ENCODE measurements at places on chromosomes 5 and 9.

- no peak for DNase-seq
Measured at GRCh38 chr9:86859056-86859455, 88.2 kb downstream of the GAS1 start.

DNA sequence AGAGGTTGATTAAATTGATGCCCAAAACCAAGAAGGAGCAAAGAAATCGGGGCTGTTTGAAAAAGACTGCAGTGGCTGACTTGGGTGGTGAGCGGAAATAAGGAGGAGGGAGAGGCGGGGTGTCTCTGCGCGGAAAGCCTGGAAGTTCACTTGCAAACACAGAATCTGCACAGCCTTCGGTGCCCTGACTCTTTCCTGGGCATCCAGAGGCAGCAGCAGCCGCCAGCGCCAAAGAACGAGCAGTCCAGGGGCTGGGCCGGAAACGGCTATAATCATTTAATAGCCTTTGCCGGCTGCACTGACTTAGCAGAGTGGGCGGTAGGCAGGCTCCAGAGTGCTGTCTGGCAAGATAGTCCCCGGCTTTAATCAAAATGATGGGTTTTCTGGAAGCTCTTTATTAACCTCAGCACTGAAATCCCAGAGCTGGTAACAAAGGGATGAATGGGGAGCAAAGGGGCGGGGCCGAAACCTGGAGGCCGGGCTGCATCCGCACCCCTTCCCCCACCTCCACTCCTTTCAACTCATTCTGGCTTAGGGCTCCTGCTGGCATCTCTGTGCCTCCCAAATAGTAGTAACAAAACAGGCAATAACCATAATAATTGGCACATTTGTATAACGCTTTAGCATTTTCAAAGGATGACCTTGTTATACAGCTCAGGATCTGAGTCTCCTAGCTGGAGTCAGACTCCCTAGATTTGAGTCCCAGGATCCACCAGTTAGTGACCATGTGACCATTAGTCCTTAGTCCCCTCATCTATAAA is 35.7 kb downstream of the PCDHAC2 start:
- DNase-seq: peak; percentile 68

GRCh38 chr9:130453487-130453886 is 8.7 kb downstream of the ASS1 start:
- peak; percentile 88 for DNase-seq

DNA sequence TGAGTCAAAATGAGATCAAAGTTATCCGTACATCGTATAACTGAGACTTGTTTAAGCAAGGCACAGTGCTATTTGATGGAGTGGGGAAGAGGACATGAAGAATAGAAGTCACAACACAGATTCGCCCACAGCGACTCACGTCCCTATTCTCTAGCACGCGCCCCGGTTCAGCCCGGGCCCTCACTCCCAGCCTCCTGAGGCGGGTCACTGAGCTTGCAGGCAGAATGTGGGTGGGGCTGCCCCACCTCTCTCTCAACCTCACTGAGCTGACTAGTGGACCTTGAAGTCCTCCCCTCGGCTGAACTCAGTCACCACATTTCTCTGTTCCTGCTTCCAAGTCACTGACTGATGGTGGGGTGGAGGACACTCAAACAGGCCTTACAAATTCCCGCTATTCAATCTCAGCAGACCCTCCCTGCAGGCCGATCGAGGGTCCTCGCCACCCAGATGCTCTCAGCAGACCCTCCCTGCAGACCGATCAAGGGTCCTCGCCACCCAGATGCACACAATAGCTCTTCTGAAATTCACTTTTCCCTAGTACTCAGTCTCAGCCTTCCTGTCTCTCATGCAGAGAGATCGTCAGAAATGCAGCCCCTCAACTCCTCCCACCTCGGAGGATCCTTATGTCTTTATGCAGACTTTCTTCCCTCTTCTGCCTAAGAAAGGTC is 12.9 kb downstream of the GLDC start:
- no peak for DNase-seq

- no peak for DNase-seq
Measured at GRCh38 chr5:55440188-55440646, 94.5 kb downstream of the PLPP1 start.

GRCh38 chr5:115372146-115372545 is 75.7 kb upstream of the CCDC112 start:
- DNase-seq: no peak

DNA sequence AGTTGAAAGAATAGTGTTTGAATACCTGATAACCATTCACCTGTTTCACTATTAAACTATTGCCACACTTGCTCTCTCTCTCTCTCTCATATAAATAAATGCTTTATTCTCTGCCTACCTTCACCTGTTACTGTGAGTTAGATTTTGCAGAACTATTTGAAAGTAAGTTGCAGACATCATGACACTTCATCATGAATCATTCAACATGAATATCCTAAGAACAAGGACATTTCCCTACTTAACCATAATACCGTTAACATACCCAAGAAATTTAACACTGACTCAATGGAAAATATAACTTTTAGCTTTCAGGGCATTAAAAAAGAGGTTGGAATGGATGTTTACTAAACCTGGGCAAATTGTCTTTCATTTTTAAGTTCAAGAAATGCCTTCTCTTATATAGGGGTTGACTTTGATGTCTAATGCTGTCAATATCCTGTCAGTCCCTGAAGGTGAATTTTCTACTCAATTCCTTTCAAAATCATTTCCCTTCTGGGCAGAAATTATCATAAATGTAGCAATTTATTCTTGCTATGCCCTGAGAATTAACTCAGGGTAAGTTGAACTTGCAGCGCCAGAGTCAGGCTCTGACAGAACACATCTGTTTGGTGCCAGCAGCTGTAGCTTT is 582.6 kb upstream of the TLE4 start:
- DNase-seq: no peak

GRCh38 chr5:124274949-124275348 is 471.5 kb downstream of the ZNF608 start:
- DNase-seq: no peak

- DNase-seq: no peak
Measured at GRCh38 chr9:127967151-127967809, 13.5 kb downstream of the EEIG1 start.

DNA sequence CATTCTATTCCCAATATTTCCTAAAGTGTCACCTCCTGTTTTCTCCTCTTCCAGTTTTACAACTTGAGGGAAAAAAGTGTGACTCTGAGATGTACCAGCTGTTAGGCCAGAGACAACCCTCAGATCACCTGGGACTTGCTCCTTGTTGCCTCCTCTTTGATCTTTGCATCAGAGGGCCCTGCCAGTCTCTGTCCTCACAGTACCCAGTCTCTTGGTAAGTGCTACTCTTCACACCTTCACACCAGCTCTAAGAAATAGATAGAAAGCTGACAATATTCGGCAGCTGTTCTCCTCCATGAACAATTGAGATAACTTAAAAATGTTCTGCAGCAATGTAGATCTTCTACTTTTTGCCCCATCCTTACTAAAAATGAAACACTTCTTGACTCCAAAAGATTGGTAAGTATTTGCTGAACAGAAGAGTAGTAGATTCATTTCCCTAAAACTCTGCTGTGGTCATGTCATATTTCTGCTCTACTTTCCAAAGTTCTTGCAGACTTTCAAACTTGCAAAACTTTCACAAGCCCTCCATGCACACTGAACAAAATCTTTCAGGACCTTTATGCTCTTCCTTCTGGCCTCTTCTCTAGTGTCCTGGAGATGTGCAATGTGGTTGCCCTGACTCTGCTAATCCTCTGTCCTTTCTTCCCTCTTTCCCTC is 188.6 kb downstream of the SNX18 start:
- DNase-seq: no peak

DNA sequence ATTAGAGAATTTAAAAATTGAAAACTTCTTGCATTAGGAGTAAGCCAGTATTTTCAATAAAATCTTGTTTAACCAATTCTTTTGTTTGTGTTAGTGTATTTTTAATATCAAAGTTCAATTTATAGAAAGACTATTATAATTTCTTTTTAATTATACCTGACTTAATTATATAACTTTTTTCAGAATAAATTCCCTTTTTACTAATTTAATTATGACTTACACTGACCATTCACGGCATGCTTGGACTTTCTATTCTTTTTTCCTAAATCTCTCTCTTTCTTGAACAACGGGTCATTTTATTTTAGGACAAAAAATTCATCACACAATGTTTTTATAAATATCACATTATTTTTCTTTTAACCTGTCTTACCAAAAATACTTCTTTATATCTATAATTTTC is 555.3 kb upstream of the PTGER4 start:
- DNase-seq: no peak

DNA sequence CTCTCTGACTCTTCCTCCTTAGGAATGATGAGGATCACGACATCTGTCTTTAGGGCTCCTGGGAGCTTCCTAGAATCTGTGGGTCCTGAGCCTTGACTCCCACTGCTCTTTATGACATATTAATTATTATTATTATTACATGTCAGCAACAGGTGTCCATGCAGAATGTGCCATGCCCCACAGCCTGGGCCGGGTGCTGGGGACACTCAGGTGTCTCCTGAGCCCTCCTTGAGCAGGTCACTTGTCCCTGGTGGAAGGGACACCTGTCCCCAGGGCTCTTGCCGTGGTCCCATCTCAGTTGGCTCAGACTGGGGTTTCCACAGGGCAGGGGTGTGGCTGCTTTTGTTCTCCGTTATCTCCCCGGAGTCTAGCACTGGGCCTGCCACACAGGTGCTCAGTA is 34.2 kb downstream of the PTGES start:
- DNase-seq: no peak

DNA sequence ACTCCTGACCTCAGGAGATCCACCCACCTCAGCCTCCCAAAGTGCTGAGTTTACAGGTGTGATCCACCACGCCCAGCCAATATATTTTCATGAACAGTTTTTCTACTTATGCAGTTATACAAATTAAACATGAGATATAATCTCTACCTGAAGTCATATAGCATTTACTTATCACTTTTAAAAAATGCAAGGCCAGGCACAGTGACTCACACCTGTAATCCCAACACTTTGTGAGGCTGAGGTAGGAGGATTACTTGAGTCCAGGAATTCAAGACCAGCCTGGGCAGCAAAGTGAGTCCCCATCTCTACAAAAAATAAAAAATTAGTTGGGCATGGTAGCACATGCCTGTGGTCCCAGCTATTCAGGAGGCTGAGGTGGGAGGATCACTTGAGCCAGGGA is 164.7 kb upstream of the LHFPL2 start:
- DNase-seq: no peak

GRCh38 chr9:2872931-2873323 is 29.0 kb upstream of the PUM3 start:
- DNase-seq: no peak

- no peak for DNase-seq
Measured at GRCh38 chr5:118834710-118835109, 153.6 kb downstream of the DTWD2 start.

GRCh38 chr5:372556-372995 is 51.1 kb downstream of the AHRR start:
- no peak for DNase-seq

DNA sequence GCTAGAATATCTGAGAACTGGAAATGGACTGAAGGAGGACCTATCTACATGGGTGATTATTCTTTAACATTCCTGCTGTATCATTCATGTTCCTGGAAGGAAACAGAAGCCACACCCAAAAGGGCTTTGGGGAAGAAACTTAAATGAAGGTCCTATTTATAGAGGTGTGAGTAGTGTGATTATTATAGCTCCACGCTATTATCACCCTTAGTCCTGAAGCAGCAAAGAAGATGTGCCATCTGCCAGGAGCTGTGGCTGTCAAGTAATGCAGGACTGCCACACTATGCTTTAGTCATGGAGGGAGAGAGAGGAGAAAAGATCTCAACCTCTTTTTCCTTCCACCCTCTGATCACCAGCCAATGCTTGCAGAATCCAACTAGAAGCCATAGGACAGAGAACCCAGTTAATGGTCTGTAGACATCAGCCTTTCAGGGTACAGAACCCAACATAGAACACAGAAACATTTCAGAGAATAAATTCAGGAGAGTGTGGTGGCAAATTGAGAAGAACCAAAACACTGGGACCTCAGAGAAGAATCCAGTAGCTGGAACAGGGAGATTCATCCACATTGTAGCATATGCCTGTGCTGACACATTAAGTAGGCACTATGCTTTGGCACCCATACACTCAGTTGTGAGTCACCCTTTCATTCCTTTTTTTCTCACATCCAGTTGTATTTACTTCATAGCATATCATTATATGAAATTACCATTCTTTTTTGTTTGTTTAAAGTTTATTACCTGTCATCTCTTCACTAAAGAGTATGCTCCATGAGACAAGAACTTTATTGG is 21.0 kb upstream of the RNF180 start:
- DNase-seq: no peak

DNA sequence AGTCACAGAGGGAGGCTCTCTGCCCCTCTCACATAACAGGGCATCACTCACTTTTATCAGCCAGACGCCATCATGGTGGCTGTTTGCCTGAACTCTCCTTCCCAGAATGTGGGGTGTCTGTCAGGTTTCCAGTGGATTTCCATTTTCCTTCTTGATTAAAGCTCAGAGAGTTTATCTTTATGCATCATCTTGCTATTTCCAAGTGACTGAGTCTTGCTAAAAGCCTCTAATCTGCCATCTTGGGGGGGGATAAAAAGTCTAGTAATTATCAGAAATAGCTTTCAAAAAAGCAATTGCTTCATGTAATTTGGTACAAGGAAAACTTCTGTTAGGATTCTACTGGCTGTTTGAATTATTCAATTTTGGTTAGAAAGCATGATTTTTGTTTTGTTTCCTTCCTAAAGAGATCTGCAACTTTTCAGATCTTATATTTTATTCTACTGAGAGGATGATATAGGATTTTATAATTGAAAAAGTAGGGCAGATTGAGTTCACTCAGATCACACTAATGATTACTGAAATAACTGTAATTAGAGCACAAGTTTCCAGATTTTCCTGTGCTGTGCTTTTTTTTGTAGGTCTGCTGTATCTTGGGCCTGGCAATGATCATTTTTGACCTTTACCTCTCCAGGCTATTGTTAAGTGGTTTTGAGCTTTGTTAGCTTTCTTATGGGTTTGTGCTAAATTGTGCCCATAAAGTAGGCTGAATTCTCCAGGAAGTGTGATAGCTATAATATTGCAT is 661.5 kb downstream of the TLE4 start:
- DNase-seq: no peak

DNA sequence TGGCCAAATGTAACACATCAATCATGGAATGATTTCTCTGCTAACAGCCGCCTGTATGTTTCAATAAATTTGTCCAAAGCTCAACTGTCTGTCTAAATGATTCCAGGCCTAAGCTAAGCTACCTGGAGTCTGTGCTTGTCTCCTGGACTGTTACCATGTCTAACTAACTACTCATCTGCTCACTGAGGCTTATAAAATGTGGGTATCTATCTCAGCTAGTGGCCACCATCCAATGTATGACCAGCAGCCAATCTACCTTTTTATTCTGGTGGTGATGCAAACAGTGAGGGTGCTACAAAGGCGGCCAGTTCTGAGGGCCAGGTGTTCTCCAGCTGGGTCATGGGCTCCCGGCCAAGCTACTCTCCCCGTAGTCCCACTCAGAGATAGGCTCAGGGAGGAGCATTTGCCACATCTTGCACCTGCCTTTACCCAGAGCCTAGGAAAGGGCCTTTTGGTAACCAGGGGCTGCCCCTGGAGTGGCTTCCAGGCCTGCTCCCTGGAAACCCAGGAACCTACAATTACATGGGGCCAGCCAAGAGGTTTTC is 59.1 kb downstream of the PFDN1 start:
- peak; percentile 88 for DNase-seq
